ENCODE measurements at places on chromosomes 5 and 9. TPM values are rescaled to one million over a fixed set of nuclear protein-coding genes. Genes with fewer than 3 reads are reported as not detected.
A peak's percentile ranks its signal among the peaks of the same experiment; 100 is the strongest.

DNA sequence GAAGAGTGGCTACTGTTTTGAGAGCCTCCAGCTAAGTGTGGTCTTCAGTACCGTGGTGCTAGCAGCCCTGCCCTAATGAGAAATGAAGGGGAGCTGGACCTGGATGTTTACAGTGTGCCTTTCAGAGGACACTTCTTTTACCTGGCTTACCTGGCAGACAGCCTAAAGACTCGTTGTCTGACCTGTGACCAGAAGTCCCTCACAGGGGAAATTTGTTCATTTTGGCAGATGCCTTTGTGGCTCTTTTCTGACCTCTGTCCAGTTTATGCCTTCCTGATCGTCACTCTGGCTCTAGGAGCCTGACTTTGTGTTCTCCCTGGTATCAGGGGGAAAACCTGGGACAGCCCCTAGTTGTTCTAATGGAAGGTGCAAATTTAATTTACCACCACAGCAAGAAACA is 475.1 kb downstream of the DMRTA1 start:
- DNase-seq = no peak

DNA sequence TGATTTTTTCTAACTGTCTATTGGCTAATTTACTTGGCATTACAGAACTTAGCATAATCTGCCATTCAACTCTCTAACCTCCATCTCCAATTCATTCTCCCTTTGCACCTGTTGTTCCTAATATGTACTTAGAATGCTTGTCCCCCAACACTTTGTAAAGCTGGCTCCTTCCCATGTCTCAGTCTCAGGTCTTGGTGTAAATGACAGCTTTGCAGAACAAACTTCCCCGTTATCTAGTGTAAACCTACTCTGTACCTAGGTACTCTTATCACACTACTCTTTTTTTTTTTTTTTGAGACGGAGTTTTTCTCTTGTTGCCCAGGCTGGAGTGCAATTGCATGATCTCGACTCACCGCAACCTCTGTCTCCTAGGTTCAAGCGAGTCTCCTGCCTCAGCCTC is 77.2 kb upstream of the CTNNA1 start:
- DNase-seq = no peak

DNA sequence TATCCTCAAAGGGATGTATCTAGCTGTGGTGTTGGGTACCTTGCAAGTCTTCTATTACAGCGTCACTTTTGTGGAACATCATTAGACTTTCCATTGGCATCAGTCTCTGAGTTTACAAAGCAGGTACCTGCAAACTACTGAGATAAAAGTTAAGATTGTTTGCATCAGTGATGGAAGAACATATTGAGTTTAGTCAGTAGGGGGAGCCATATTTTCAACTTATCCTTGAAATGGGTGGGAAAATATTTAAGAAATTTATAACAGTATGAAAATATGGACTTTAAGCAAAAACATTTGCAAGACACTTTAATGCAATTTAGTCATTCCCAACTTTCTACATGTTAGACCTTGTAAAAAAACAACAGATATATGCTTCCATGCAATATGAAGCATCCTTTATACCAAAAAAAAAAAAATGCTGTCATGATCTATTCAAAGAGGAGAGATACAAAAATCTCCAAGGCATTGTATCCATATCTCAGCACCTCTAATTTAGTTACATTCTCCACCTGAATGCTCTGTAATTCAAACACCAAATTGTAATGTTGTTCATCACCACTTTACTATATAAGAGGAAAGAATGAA is 98.6 kb upstream of the ADAMTS19 start:
- no peak for DNase-seq

DNA sequence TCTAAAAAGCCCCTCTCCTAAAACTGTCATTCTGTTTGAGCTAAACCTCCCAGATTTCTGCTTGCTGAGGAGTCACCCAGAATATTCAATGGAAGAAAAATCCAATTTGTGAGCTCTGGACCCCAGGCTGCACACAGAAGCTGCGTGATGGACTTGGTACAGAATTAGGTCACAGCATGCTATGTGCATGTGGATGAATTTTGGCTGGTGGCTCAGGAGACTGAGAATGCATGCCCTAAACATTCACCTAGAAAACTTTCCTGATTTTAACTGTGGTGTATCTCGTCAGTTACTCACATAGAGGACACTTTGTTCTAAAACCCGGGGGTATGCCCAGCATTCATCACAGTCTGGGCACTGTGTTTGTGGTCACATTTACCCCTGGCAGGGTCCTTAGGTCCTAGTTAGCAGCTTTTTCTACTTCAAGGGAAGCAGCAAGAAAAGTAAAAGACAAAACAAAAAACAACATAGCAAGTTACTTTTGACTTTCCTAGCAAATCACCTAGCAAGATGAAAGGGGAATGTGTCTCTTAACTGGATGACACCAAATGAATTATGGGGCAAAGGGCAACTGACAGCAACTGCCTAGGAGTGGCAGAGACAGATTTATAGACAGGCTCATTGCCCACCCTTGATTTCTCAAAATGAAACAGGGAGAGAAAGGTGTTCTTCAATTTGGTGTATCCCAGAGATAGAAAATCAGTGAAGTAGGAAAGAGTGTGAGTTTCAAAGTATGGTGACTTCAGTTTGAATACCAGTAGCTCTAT is 8.3 kb upstream of the SHROOM1 start:
- no peak for DNase-seq

GRCh38 chr9:22433691-22434090 is 12.9 kb upstream of the DMRTA1 start:
- no peak for DNase-seq

DNA sequence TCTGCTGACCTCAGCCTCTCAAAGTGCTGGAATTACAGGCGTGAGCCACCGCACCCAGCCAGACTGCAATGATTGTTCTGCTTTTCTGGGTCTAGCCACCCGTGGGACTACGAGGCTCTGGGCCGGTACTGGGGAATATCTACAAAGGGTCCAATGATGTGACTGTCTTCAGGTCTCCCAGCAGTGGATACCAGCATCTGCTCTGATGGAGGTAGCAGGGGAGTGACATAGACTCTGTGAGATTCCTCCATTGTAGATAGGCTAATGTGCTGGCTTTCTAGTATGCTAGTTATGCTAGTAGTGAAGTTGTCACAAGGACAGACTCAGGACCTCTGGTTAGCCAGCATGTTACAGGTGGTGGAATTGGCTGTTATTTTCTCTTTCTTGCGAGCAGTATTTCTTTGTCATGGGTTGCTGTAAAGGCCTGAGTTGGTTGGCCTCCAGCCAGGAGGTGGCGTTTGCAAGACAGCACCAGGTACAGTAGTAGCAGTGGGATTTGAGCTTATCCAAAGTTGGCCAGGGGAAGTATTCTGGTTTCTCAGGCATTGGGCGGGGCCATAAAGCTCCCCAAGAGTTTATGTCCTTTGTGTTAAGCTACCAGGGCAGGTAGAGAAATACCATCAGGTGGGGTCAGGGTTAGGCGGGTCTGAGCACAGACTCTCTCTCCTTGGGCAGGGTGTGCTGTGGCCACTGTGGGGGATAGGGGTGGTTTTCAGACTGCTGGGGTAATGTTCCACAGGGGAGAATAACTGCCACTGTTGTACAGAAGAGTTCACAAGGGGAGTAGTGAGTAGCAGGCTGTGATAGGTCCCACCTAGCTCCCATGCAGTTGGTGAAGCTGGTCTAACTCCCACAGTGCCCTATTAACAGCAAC is 105.2 kb downstream of the SGCD start:
- DNase-seq = no peak

GRCh38 chr9:9536523-9536922 is 1076.3 kb downstream of the PTPRD start:
- no peak for DNase-seq

GRCh38 chr9:89528540-89528939 is 30.6 kb upstream of the SEMA4D start:
- no peak for DNase-seq

- DNase-seq = peak; percentile 87
Measured at GRCh38 chr9:137042751-137043727, 2.9 kb downstream of the NPDC1 start.

DNA sequence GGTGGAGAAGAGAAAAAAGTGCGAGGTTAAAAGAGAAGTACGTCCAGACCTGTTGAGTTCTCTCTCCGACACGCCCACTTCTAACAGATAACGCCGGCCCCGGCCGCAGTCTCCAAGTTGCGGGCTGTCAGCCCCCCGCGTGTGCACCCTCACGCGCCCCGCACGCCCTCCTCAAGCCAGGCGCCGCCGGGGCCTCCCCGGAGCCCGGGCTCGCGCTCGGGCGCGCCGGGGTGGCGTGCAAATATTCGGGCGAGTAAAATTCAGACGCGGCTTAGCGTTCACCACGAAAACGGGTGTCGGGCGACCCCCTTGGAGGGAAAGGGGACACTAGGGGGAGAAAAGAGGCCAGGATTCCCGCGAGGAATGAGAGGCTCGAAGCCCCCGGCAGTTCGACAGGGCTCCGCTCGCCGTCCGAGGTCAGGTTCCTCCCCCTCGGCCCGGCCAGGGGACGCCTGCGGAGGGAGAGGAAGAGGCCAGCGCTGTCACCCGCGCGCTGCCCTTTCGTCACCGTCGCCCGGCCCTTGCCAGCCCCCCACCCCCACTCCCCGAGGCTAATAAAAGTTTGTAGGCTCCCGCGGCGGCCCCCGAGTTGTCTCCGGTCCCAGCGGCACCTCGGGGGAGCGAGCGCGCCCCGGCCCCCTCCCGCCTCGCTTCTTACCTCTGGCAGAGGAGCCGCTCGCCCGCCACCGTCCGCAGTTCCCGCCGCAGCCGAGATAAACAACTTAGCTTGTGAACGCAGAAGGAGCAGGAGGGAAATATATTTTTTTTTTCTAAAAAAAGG is 743 bp downstream of the NR3C1 start:
- DNase-seq = peak; percentile 71

DNA sequence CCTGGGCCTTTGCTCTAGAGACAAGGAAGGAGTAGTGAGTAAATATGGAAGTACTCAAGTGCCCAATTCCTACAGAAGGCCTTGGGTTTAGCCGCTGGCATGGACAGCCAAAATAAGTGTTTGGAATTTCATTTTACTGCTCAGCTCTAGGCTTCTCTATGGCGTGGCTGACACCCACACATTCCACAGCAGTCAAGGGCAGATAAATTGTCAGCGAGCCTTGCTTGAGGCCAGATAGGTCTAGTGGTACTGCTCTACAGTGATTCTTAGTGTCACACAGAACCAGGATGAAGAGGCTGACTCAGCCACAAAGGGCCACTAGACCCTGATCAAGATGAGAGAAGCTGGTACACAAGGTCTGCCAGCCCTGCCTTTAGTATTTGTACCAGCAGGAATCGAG is 111.0 kb upstream of the NFIB start:
- peak; percentile 30 for DNase-seq

GRCh38 chr5:176639981-176640380 is 7.3 kb upstream of the TSPAN17 start:
- DNase-seq = peak; percentile 59

DNA sequence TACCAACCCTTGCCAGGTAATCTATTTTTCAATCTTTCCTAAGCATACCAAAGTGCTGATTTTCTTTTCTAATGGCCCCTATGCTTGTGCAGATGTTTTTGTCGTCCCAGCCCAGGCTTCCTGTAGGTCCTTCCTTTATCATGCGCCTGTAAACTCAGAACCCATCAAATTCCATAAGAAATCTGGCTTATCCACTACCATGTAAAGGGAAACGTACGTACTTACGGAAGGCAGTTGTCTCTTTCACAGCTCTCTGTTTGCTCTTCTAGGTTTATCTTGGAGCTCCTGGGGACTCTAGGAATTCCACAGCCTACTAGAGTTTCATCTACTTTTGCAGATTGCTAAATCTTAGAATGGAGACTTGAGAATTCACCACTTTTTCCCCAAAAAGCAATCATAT is 9.0 kb downstream of the BRINP1 start:
- no peak for DNase-seq

- DNase-seq = no peak
Measured at GRCh38 chr5:91556-92263, at the start of gene PLEKHG4B. Gene PLEKHG4B (plus strand): TSS chr5:92168. CDS start chr5:92232, 64 bp downstream.

GRCh38 chr5:82396396-82396795 is 118.2 kb upstream of the RPS23 start:
- no peak for DNase-seq

DNA sequence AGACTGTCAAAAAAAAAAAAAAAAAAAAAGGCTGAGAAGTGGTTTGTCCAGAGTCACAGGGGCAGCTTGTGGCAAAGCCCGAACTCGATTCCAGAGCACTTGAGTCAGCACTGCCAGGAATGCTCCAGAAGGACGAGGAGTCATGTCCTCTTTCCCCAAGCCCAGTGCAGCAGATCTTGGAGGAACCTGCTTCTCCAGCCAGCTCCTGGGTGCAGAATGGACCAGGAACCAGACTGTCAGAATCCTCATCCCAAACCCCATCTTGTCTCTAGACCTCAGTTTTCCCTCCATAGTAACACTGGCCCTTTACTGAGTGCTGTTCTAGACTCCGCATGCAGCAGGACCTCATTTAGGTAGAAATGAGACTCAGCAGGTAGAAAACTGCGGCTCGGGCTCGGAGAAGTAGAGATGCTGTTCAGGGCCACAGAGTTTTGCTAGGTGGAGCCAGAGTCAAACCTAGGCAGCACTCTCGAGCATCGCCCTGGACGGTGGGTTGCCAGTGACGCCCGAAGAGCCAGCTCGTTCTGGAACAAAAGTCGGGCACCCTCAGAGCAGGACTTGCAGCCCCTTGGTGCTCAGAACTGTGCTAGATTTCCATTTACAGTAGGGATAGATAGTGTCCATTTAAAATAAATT is 15.4 kb downstream of the CD74 start:
- no peak for DNase-seq

DNA sequence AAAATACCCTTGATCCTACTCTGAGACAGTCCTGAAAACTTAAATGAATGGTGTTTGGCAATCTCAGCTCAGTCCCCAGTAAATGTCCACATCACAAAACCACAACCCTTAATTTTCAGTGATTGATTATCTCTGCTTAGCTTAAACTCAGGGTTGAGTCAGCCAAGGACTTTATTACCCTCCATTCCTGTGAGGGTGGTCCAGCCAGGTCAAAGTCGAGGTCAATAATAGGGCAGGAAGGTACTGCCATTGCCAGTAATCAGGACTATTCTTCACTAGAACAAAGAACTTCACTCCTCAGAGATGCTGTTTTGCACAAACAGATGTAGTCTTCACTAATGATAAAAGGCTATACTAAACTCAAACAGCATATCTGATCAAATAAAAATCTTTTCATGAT is 499.4 kb downstream of the ISL1 start:
- DNase-seq = no peak

- no peak for DNase-seq
Measured at GRCh38 chr5:75234251-75234650, 2.4 kb downstream of the ANKRD31 start.

DNA sequence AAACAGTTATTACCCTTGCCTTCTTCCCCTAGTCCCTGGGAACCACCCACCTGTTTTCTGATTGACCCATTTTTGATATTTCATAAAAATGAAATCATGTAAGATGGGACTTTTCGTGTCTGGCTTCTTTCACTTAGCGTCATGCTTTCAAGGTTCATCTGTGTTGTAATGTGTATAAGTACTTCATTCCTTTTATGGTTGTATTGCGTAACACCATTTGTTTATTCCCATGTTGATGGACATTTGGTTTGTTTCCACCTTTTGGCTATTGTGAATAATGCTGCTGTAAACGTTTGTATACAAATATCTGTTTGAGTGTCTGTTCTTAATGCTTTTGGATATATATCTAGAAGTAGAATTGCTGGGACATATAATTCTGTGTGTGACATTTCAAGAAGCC is 650.1 kb upstream of the COX7C start:
- DNase-seq = no peak

- DNase-seq = no peak
Measured at GRCh38 chr9:4318326-4318725, 18.5 kb upstream of the GLIS3 start.

The MEGF9 gene
- 17.4 TPM for total RNA-seq

The SNCB gene
- total RNA-seq = 1.3 TPM

The TSLP gene
- total RNA-seq = 2.8 TPM

The GPRIN1 gene
- 0.97 TPM for total RNA-seq

The HAPLN1 gene
- 0.73 TPM for total RNA-seq

The KCNT1 gene
- 1.2 TPM for total RNA-seq

The PTGES gene
- total RNA-seq = 4.5 TPM
